ENCODE measurements at places on chromosomes 1 and 21. TPM values are rescaled to one million over a fixed set of nuclear protein-coding genes. Genes with fewer than 3 reads are reported as not detected.

DNA sequence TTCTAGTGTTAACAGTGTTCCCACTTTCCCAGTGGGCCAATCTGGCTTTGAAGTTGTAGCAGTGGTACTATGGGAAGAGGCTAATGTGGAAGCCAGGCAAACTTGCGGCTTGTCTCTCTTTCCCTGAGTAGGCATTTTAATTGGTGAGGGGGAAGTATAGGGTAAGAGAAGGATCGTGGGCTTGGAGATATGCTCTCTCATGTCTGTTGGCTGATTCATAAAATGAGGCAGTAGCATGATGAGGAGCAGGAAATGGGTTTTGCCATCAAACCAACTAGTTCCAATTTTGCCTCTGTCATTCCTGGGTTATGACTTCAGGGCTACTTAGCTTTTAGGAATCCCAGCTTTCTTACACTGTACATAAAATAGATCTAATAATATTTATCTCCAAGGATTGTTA, 12.1 kb downstream of the C8A start:
- no peak for DNase-seq

GRCh38 chr1:94039514-94039870, 81.5 kb downstream of the ABCA4 start:
- DNase-seq, result peak; percentile 69

- DNase-seq, result no peak
Observed at GRCh38 chr1:178151831-178152230, 57.9 kb downstream of the RASAL2 start.

GRCh38 chr1:62573675-62574074, 23.6 kb upstream of the ANGPTL3 start:
- DNase-seq, result no peak

GRCh38 chr1:154419620-154420571, 14.8 kb downstream of the IL6R start:
- DNase-seq, result no peak

- DNase-seq, result no peak
Observed at GRCh38 chr1:165759095-165759494, 9.6 kb downstream of the TMCO1 start.

The OLIG2 gene
- not detected for total RNA-seq

The LCE1E gene
- total RNA-seq, result not detected

The CAMK2N1 gene
- 55.0 TPM for total RNA-seq

The RXFP4 gene
- not detected for total RNA-seq

The S100A5 gene
- not detected for total RNA-seq
